Left ventricle myocardium inferior (tissue), 1 donor: ENCODE measurements at places on chromosomes 5 and 9. TPM values are rescaled to one million over a fixed set of nuclear protein-coding genes. Genes with fewer than 3 reads are reported as not detected.

Gene UBE2R2
- 40.6 TPM for total RNA-seq

Gene SLC36A3
- total RNA-seq: not detected

Gene PDE6A
- 0.22 TPM for total RNA-seq

- peak; percentile 19 for DNase-seq
- H3K27ac ChIP-seq: peak overlapping the region; percentile 86
- H3K4me3 ChIP-seq: peak overlapping the region; percentile 19
- peaks cover 23% of the 10 kb centered on the region for H3K27me3 ChIP-seq
- H3K4me1 ChIP-seq: peaks cover 63% of the 10 kb centered on the region
These were observed 18.7 kb upstream of the NRARP start for GRCh38 chr9:137320555-137321384.

Gene CNOT6
- 15.9 TPM for total RNA-seq

DNA sequence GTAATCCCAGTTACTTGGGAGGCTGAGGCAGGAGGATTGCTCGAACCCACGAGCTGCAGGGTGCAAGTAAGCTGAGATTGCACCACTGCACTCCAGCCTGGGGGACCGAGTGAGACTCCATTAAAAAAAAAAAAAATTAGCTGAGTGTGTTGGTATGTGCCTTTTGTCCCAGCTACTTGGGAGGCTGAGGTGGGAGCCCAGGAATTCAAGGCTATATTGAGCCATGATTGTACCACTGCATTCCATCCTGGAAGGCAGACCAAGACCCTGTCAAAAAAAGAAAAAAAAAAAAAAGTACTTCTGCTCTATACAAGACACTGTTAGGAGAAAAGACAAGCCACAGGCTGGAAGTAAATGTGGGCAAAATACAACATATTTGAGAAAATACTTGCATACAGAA, 68.5 kb upstream of the FBXW11 start:
- H3K4me1 ChIP-seq: peaks cover 15% of the 10 kb centered on the region
- DNase-seq: no peak
- no peak overlapping the region for H3K27ac ChIP-seq
- peaks cover 15% of the 10 kb centered on the region for H3K36me3 ChIP-seq

Gene SLC36A2
- 0.16 TPM for total RNA-seq

- no peak for DNase-seq
- H3K4me1 ChIP-seq: peaks cover 32% of the 10 kb centered on the region
- no peak overlapping the region for H3K27ac ChIP-seq
- no peak overlapping the region for H3K4me3 ChIP-seq
- peaks cover 51% of the 10 kb centered on the region for H3K36me3 ChIP-seq
These were observed 3.9 kb downstream of the EXOC3 start for GRCh38 chr5:446883-447263.

- DNase-seq: no peak
- H3K4me1 ChIP-seq: peaks cover 78% of the 10 kb centered on the region
- H3K36me3 ChIP-seq: no peaks in the 10 kb centered on the region
- H3K4me3 ChIP-seq: peak overlapping the region; percentile 45
- no peaks in the 10 kb centered on the region for H3K27me3 ChIP-seq
These were observed 164.0 kb downstream of the GHR start for GRCh38 chr5:42587096-42587723.

- no peak overlapping the region for H3K27ac ChIP-seq
- no peaks in the 10 kb centered on the region for H3K27me3 ChIP-seq
- no peak for DNase-seq
These were observed 32.6 kb downstream of the SSBP2 start for GRCh38 chr5:81718300-81718699.

DNA sequence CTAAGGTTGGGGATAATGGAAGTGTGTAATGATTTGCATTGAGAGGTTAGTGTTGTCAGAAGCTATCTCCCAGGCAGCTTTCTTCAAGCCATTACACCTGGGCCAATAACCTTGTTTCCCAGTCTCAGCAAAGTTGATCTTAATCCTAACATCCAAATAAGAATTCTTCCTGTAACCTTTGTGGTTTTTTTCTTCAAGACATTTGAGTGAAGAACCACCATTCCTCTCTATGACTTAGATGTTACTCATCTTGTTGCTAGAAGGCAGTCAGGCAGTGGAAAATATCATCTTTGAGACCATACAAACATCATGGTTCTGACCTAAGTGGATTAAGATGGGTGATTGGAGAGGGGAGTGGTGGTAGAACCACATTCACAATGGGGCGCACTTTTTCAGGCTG, 103.5 kb downstream of the NDUFAF2 start:
- no peak for DNase-seq
- H3K36me3 ChIP-seq: no peaks in the 10 kb centered on the region
- no peaks in the 10 kb centered on the region for H3K4me1 ChIP-seq

DNA sequence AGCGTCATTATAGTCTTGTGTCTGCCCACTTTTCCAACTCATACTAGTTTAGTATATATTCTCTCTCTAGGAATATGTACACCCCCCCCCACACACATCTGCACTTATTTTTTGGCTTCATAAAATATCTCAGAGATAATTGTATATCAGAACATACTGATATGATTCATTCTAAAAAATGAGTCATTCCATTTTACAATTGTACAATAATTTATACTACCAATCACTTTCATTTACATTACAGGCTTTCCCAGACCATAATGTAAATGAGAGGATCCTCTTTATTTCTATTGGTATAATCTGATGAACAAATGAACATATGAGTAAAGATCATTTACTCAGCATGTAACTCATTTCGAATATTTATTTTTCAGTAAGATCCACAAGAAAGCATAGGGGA, 1842.9 kb upstream of the C9orf72 start:
- no peaks in the 10 kb centered on the region for H3K4me1 ChIP-seq
- H3K27me3 ChIP-seq: no peaks in the 10 kb centered on the region
- no peak for DNase-seq
- H3K36me3 ChIP-seq: no peaks in the 10 kb centered on the region

GRCh38 chr9:119291554-119291953, 77.7 kb downstream of the BRINP1 start:
- no peak for DNase-seq
- H3K4me3 ChIP-seq: no peak overlapping the region
- no peaks in the 10 kb centered on the region for H3K4me1 ChIP-seq

DNA sequence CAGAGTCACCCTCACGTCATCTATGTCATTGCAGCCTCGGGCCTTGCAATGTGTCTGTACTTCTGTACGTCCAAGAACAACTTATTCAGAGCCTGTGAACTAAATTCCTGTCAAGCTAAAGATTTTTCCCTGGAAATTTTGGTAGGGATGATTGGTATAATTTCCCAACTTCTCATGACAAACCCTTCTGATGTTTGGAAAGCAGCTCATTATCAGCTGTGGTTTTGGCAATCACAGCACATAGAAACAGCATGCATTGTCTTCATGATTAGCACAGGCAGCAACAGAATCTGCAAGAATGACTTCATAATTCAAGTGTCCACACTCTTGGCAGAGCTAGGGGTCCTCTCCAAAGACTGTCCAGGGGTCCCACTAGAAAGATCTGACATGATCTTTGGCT, 49.5 kb downstream of the APBA1 start:
- H3K27ac ChIP-seq: no peak overlapping the region
- H3K27me3 ChIP-seq: no peaks in the 10 kb centered on the region
- no peak overlapping the region for H3K4me3 ChIP-seq
- H3K36me3 ChIP-seq: no peaks in the 10 kb centered on the region
- DNase-seq: no peak
